Stimulated activated CD4-positive, alpha-beta T cell treated with anti-CD3 and anti-CD28 coated beads, Interleukin-15, amount 100 ng/mL, for 48 hours (primary cell): ENCODE measurements at places on chromosomes 16 and 17.

DNA sequence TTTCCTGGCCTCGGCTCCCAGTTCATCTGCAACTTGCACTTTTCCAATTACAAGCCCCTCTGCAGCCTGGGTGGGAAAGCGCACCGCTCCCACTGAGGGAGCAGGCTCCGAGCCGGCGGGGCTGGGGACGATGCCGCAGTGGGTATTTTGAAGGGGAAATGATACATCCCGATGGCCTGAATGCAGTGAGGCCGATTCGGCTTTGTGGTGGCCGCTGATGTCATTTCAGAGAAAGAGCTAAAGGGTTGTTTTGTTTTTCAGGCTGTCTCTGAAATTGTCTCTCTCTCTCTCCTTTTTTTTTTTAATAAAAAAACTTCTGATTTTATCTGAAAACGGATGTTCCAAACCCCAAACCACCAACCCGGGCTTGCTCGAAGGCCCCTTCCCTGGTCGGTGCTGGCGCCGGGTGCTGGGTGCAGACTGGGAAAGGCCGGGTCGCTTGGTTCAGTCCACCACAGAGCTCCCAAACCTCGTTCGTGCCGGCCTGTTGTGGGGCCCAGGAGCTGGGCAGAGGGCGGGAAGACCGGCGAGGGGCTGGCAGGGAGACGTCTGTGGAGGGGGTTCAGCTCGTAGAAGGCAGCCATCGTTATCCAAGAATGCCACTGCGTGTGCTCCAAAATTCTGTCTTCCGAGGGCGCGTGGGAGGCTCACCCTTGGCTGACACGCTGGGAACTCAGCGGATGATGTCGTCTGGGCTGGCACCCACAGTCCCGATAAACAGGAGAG lies 102.8 kb downstream of the FOXL1 start:
- no peak for DNase-seq

DNA sequence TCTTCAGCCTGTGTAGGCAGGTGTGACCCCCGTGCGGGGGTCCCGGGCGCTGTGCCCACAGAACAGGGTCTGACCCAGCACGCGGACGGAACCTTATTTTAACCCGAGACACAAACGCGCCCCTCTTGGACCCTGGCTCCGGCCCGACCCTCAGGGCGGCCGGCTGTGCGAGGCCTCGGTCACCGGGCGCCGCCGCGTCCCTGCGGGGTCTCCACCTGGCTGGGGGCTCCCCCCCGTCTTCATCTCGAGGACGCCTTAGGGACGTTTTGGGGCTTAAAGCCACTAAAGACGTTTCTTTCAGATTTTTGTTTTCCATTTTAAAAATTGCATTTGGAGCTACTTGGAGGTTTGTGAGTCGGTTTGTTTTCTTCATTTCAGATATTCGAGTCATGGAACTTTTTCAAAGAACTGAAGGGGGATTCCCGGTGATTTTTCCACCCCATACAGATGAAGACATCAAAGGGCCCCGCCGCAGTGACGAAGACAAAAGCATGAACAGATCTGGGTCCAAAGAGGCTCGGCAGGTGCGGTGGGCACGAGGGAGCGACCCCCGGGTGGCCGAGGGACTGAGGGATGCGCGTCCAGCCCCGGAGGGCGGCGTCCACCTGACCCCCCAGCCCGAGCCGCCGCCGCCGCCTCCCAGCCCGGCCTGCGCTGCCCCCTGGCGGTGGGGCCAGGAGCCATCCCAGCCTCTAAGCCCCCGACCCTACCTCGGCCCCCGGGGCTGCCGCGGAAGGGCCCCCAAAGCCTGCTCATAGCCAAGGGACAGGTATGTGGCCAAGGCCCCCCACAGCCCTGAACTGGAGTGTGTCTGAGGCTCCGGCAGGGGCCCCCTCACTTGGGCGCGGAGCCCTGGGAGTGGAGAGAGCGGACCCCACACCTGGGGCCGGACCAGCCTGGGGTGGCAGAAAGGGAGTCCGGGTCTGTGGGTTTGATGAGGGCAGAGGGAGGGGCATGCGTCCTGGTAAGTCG lies 3.8 kb upstream of the CD7 start:
- peak; percentile 71 for DNase-seq

DNA sequence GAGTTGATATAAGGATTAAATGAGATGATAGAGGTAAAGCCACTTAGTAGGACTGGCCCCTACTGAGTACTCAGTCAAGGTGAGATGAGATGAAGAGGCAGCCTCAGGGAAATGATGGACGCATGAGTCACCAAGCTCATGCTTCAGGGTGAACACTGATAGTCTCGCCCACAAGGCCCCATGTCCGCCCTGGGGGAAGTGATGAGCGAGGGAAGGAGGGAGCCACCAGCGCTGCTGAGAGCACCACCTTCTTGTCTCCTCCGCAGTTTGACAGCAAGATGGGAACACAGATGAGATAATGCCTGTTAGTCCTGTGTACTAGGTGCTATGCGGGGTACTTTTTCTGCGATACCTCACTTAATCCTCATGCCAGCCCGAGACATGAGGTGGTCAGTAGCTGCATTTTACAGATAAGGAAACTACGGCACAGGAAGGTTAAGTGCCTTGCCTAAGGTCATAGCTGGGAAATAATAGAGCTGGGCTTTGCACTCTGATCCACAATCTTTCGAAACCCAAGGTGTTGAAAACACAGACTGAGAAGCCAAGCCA lies 383.0 kb downstream of the CPPED1 start:
- no peak for DNase-seq

- no peak for DNase-seq
These were observed 3.2 kb upstream of the NLK start for GRCh38 chr17:28039251-28039650.

- DNase-seq, result no peak
These were observed 55.1 kb downstream of the PLD6 start for GRCh38 chr17:17151055-17151454.

DNA sequence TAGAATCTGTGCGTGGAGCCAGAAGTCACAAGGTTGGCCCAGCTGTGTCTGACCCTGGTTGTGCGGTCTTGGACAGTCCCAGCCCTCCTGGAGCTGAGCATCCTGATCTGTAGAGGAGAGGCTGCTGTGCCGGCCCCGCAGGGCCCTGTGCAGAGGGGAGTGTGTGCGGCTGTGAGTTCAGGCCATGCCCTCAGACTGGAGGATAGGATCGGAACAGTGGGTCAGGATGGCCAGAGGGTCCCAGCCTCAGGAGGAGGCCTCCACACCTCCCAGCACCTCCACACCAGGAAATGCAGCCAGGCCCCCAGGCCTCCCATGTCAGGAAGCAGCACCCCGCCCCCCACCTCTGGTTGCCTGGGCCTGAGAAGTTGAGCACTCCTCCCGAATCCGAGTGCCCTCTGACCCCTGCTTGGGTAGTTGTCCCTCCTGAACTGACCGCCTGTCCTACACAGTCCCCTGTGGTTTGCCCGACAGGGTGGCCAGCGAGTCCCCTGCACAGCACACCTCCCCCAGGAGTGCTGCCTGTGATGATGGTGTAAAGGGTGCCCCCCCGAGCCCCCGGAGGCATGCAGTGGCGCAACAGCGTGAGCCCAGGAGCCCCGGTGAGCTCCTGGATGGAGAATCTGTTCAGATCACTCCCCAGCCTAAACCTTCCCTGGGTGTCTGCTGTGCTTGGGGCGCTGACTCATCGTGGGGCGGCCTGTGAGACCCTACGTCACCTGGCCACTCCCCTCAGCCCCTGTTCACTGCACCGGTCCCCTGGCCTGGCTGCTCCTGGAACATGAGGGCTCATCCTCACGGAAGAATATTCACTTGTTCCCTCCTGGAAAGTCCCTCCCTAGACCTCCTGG lies 285.2 kb downstream of the SEC14L1 start:
- no peak for DNase-seq

GRCh38 chr16:11547118-11547916 lies 39.4 kb downstream of the LITAF start:
- DNase-seq, result no peak

DNA sequence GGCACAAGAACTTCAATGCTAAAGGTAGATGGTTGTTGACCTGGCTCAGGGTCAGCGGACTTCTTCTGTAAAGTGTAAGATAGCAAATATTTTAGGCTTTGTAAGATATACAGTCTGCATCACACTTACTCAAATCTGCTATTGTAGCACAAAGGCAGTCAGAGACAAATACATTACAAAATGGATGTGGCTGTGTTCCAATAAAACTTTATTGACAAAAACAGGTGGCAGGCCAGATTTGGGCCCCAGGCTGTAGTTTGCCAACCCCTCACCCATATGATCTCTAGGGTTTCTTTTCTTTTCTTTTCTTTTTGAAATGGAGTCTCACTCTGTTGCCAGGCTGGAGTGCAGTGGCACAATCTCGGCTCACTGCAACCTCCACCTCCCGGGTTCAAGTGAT lies 39.5 kb upstream of the TMEM132E start:
- DNase-seq, result no peak

DNA sequence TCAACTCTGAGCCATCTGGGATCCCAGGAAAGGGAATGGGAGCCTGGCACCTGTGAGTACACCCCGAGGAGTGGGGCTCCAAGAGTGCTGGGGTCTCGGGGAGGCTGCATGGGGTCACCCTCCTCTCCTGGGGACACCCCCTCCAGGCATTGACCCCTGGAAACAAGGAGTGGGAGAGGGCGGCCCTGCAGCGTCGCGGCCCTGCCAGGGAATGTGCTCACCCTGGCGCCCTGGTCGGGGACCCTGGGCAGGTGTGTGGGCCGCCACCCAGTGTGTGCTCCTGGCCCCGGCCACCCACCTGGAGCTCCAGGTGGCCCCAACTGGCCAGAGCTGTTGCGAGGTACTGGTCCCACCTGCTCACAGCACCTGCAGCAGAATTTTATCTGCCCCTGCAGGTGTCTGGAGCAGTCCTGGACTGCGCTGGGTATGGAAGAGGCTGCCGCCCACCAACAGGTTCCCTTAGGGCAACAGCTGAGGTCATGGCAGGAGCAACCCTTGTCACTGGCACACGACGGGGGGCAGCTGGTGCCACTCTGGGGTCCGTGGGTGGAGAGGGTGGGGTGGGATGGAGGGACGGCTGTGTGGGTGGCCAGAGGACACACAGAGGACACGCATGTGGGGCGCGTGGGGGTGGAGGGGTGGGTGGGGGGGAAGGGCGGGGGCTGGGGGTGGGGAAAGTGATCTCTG lies 5.4 kb upstream of the PABPN1L start:
- DNase-seq, result no peak

GRCh38 chr16:52439171-52439701 lies 107.7 kb downstream of the TOX3 start:
- no peak for DNase-seq

DNA sequence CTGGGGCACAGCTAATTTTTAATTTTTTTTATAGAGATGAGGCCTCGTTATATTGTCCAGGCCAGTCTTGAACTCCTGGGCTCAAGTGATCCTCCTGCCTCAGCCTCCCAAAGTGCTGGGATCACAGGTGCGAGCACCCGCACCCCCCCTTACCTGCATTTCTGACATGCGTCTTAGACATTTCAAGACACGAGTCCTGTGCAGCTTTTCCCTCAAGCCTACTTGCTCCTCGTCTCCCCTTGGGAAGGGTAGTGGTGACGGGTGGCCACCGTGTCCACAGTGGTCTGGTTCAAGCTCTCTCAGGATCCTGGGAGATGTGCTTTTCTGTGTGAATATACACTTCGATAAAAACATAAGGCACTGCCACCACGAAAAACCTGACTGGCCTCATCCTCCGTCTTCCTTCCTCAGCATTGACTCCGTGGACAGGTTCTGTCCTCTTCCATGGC lies 9.6 kb downstream of the CANT1 start:
- DNase-seq, result no peak

- DNase-seq, result no peak
These were observed 88.0 kb downstream of the CBLN1 start for GRCh38 chr16:49193596-49193995.
